ENCODE measurements at places on chromosomes 1 and 21.

GRCh38 chr1:246647113-246647512 is 77.1 kb upstream of the SCCPDH start:
- DNase-seq, result no peak

- no peak for DNase-seq
Measured at GRCh38 chr1:50972766-50973165, 2.7 kb downstream of the CDKN2C start.

- DNase-seq, result no peak
Measured at GRCh38 chr1:163083690-163084089, 14.5 kb downstream of the RGS4 start.

DNA sequence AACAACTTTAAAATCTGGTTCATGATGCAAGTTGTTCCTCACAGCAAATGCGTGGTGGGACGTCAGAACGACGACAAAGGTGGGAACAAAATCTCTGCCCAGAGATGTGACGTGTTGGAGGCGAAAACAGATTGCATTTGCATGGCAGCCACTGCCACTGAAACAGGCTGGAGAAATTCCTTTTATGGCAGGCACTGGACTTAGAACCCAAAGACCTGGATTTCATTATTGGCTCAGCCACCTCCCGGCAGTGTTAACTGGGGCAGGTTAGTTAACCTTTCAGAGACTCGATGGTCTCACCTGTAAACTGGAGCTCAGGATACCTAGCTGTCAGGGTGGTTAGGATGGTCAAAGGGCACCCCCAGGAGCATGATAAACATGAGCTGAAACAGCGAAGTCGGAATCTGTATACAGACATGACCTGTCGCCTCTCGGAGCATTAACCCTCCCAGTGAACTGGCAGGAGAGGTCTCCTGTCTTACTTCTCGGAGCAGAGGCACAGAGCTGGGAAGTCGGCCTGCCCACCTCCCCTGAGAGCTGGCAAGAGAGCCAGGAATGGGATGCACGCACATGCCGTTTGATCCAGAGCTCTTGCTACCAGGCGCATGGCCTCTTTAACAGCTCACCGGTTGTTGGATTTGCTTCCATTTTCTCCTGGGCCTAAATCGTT is 59.2 kb upstream of the TARBP1 start:
- no peak for DNase-seq

DNA sequence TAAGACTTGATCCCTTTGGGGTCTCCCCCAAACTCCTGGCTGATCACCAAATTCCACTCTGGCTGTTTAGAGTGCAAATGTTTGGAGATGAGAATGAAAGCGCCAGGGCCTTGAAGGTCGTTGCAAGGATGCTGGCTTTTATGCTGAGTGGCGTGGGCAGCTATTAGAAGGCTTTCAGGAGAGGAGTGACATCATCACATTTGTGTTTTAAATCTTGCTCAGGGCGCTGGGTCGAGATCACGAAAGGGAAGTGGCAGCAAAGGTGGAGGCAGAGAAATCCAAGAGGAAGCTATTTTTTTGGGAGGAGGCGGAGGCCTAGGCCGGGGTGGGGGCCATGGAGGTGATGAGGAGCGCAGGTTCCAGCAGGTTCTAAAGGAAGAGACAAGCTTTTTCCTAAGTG is 49.3 kb downstream of the PDE9A start:
- no peak for DNase-seq
